ENCODE measurements at places on chromosomes 6 and 20.
A peak's percentile ranks its signal among the peaks of the same experiment; 100 is the strongest.

GRCh38 chr6:15946701-15947385 is 182.0 kb upstream of the MYLIP start:
- DNase-seq: no peak

- no peak for DNase-seq
Observed at GRCh38 chr20:6999381-6999780, 231.9 kb downstream of the BMP2 start.

DNA sequence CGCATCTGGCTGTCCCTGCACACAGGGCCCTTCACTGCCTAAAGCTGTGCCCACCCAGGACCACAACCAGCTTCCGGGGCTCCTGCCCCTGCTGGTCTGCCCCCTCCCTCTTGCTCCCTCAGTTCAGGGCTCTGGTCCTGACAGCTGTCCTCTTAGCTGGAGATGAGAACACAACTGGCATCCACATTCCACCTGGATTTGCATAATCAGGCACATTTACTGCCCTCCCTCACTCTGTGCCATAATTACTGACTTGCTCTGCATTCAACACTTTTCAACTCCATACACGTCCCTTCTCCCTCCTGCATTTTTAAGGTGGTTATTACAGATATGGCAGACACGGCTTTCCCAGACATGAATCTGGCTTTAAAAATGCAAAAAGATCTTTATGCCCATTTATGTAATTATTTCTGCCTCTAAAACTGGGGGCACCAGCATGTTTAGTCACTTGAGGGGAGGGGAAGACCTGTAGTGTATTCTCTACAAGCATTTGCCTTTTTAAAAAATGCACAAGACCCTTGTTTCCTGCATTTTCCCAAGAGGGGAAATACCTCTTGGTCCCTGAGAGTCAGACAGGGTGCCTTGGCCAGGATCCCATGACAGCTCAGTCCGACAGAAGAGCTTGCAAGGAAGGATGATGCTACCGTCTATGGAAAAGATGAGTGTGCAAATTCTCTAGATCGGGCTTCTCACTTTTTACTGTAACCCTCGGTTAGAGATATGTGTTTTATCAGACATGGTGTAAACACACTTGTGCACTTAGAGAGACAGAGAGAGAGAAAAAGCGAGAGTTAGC is 401.8 kb downstream of the PREX1 start:
- DNase-seq: no peak

- DNase-seq: no peak
Observed at GRCh38 chr6:79440598-79440997, 96.6 kb downstream of the LCA5 start.

- DNase-seq: no peak
Observed at GRCh38 chr20:51796340-51796739, 6.0 kb downstream of the SALL4 start.

DNA sequence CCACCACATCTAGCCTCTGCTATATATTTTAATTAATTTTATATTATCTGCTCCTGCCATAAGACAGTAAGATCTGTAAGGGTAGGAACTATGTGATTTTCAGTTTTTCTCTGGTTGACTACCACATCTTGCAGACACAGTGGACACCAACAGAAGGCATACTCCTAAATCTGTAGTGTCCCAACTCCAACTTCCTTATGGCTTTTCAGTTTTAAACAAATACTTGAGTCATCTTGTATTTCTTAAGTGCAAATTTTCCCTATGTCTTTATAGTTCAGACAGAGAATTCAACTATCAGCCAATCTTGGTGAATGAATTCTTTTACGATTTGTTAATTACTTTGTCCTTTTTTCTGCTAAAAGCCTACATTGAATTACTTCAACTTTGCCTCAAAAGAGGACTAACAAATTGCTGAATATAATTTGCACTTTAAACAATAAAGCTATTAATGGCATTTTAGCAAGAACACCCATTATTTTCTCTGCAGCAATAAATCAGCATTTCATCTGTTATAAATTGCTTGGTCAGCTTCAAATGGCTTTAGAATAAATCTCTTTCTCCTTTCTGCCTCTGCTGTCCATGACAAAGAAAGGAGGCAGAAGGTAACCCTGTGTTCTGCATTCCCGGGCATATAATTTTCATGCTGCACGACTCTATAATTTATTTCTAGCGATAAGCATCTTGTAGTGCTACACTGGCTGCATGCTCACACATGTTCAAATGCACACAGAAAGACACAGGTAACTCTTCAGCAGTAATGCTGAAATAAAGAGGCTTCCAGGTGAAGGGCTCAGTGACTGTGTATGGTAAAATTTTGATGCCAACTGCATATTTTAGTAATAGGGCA is 144.8 kb downstream of the BACH2 start:
- no peak for DNase-seq

DNA sequence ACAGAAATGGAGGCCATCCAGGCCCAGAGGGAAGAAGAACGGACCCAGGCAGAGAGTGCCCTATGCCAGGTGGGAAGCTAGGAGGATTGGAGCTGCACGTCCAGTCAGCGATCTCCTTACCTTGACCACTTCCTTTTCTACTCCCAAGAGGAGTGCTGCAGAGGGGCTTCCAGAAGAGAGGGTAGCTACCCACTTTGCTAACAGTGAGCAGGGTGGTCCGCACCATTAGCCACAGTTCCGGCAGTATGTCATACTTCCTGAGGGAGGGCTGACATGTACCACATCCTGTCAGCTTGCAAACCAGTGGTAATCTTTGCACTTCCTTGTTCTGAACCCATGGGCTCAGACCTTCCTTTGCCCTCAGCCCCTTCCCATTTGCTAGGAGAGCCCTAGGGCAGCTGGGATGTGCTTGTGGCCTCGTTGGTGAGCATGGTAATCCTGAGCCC is 35.4 kb downstream of the CEP250 start:
- no peak for DNase-seq

DNA sequence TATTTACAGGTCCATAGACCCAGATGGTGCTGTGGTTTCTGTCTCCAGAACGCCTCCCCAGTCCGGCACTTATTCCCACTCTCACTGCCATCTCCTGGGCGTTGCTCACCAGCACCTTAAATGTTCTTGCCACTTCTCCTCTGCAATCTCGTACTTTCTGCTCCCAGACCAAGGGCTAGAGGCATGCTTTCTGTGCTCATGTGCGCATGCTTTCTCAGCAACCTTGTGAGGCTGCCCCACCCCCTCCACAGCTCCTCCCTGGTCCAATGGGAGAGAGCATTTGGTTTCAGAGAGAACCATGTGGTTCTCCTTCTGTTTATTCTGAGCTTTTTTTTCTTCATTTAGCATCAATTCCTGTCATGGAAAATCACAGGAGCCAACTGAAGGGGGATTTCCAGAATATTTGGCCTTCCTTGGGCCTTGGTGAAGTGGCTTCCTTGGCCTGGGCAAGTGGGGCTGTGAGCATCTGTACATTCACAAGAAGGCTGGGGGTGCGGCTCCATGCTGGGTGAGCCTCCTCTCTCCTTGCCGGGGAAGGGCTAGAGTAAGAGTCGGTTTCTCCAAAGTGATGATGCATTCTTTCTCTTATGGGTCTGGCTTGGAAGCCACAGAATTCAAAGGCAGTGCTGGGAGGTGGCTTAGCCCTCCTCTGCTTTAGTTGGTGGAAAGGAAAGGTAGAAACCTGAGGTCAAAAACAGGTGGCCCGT is 66.6 kb downstream of the PHACTR3 start:
- DNase-seq: no peak

- DNase-seq: peak; percentile 31
Observed at GRCh38 chr6:1363729-1364572, 25.4 kb upstream of the FOXF2 start.

DNA sequence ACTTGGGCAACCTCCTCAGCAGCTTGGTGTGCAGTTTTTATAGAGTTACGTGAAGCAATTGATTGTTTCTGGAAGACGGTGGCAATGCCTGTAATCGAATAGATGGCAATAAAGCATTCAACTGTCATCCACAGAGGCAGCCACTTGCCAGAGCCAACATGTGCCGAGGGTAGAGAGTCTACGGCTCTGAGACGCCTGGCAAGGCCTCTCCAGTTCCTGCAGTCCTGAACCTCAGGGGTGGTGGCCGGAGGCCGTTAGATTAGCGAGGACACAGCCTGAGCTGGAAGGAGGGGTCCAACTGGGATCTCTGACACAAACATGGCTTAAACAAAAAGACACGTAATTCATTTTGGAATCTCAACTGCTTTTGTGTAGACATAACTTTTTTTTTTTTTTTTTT is 775 bp upstream of the TTLL2 start:
- DNase-seq: no peak

GRCh38 chr20:16752082-16752481 is 3.9 kb downstream of the OTOR start:
- DNase-seq: no peak

- no peak for DNase-seq
Observed at GRCh38 chr20:8255945-8256632, 124.0 kb downstream of the PLCB1 start.

DNA sequence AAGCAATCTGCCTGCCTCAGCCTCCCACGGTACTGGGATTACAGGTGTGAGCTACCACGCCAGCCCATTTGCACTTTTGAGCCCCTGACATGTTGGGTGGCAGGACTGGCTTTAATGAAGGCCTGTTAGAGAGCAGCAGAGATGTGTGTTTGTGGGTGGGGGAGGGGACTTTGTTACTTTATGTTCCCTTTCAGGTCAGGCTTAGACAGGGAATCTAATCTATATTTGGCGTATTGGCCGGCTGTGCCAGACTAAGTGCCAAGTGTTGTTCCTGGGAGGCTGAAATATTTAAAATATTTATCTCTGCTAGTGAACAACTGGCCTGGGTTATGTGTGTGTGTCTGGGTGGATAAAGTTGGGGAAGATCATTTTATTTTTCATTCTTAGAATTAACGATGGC is 6.1 kb downstream of the GMPR start:
- peak; percentile 52 for DNase-seq

- no peak for DNase-seq
Observed at GRCh38 chr20:973785-974194, 28.3 kb downstream of the RSPO4 start.

GRCh38 chr6:163338671-163339405 is 75.7 kb upstream of the QKI start:
- DNase-seq: peak; percentile 73

DNA sequence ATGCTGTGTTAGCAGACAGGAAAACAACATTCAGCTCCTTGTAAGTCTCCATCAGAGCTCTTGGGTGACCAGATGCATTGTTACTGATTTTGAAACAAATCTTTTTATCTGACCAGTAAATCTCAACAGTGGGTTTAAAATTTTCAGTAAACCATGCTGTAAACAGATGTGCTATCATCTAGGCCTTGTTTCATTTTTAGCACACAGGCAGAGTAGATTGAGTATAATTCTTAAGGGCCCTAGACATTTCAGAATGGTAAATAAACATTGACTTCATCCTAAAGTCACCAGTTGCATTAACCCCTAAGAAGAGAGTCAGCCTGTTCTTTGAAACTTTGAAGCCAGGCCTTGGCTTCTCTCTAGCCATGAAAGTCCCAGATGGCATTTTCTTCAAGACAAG is 237.2 kb upstream of the BMP2 start:
- DNase-seq: no peak

DNA sequence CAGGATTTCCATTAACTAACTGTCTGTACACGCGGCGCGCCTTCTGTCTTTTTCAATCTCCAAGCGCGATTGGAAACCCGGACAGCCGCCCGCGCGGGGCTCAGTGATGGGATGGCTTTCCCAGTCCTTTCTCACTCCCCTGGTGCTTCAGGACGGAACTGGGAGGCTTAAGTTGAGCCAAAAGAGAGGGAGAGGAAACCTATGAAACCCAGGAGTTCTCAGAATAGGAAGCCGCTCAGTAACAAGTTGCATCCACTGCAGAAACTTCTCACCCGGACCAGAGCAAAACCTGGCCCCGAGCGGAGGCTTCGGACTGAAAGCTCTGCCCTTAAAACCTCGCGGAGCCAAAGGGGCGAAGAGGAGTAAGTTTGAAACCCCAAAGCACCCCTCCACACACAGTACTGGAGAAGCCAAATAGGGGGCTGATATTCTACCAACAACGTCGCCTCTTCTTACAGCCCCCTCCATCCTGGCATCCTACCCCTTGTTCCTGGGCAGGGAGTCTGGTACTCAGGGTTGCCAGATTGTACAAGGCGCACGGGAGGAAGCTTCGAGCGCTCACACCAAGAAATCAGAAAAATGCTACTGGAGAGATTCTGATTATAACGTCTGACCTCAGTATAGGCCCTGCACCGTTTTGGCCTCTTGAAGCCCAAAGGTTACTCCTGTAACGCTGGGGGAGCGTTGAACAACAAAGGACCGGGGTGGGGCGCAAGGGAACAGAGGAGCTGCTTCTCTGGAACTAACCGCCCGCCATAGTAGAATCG is 906 bp upstream of the COL12A1 start:
- no peak for DNase-seq

DNA sequence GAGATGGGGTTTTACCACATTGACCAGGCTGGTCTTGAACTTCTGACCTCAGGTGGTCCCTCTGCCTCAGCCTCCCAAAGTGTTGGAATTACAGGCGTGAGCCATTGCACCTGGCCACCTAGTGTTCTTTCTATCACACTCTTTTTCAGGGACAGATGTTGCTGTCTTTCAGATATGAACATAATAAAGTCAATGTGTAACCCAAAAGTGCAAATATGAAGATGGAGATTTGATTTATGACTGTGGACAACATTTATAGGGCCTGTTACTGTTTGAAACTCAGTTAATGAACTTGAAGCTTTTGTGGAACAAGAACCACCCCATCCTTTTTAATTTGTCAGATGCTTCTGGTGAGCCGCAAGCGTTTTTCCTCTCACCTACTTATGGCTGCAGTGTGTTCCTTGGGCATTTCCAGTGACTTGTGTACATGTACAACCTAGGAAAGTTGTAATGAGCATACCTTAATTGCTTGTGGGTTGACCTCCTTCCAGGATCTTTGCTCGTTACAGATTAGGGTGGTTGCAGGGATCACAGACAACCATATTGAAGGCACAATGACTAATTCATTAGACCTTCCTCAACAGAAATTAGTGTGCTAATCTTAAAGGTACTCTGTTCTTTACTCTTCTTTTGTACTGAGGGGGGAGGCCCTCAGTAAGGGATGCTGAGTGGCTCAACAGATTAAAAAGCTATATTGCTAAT is 6.8 kb downstream of the TBPL1 start:
- DNase-seq: no peak

GRCh38 chr6:30611150-30611855 is 5.7 kb downstream of the PPP1R10 start:
- no peak for DNase-seq

DNA sequence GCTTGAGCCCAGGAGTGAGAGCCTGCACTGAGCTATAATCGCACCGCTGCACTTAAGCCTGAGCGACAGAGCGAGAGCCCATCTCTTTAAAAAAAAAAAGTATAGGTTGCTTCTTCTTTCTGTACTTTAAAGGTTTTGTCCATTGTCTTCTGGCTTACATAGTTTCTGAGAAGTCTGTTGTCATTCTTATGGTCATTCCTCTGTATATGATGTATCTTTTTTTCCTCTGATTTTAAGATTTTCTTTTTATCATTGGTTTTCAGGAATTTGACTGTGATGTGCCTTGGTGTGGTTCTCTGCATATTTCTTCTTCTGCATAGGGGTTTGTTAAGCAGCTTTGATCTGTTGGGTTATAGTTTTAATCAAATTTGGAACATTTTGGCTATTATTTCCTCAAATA is 29.1 kb downstream of the QRSL1 start:
- DNase-seq: no peak

GRCh38 chr20:40493071-40493470 is 196.0 kb downstream of the MAFB start:
- peak; percentile 33 for DNase-seq

All from gastrocnemius medialis (tissue), 4 donors.